ENCODE measurements at places on chromosomes 4 and X.

- DNase-seq: no peak
- no peak overlapping the region for H3K4me3 ChIP-seq
Measured at GRCh38 chr4:107619731-107620130, 100.3 kb downstream of the PAPSS1 start.

DNA sequence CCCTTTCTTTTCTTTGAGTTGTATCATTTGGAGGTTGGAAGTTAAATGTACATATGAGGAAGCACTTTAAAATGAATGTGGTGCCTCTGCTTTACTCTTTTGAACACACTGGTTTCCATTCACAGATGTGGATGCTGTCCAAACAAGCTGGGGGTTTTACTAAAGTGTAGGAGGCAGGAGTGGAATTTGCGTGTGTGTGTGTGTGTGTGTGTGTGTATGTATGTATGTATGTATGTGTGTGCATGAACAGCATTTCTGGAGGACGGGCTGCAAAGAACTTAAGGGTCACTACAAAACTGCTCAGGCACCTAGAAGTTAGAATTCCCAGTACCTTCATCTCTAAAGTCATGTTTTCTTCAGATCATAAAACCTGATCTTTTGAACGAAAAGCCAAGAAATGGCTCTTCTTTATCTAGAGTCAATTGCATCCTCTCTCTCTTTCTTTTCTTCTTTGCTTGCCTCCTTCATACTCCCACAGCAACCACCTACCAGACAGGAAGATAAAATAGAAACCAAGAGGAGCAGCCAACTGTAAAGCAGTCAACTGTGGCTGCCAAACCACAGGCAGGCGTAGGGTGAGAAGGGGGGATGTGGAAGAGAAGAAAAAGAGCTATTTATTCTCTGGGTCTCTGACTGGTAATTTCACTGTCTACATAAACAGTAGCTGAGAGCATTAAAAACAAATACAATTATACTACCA is 177.0 kb upstream of the RASGEF1B start:
- no peak overlapping the region for H3K27ac ChIP-seq
- no peak for DNase-seq
- H3K4me1 ChIP-seq: no peaks in the 10 kb centered on the region
- H3K36me3 ChIP-seq: no peaks in the 10 kb centered on the region
- H3K4me3 ChIP-seq: no peak overlapping the region

DNA sequence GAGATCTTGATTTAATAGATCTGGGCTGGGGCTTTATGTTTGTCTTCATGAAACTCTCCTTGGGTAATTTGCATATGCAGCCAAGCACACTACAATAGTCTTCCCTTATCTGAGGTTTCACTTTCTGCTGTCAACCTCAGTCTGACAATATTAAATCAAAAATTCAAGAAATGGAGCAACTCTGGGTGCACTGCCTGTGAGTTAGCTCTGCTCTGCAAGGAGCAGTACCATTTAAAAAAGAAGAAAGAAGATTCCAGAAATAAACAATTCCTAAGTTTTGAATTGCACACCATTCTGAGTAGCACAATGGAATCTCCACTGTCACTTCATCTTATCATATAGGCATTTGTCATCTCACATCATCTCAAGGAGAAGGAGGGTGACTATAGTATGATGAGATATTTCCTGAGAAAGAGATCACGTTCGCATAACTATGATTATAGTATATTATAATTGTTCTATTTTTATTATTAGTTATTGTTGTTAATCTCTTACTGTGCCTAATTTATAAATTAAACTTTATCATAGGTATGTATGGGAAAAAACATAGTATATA is 9.4 kb downstream of the FNIP2 start:
- no peaks in the 10 kb centered on the region for H3K36me3 ChIP-seq
- DNase-seq: no peak
- H3K27me3 ChIP-seq: no peaks in the 10 kb centered on the region
- H3K4me1 ChIP-seq: peaks cover 21% of the 10 kb centered on the region

- no peaks in the 10 kb centered on the region for H3K36me3 ChIP-seq
- H3K27ac ChIP-seq: no peak overlapping the region
- H3K27me3 ChIP-seq: no peaks in the 10 kb centered on the region
- DNase-seq: no peak
- no peak overlapping the region for H3K4me3 ChIP-seq
Measured at GRCh38 chrX:83593634-83594294, 85.7 kb downstream of the POU3F4 start.

DNA sequence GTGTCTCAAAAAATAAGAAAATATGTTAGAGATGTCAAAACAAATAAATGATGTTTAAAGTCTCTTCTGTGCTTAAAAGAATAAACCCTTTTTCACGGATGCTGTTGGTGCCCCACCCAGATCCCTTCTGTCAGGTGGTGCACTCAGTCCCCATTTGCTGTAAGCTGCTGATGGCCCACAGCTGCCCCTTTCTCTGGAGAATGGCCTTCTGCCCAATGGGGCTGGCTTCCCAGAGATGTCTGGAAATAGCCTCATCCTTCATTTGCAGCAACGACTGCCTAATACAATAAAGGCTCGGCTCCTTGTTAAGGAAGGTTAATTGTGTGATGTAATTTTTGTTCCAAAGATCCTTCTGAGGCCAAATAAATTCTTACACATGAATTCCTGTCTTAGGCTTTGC is 31.8 kb downstream of the ETNPPL start:
- no peaks in the 10 kb centered on the region for H3K4me1 ChIP-seq
- DNase-seq: no peak
- no peaks in the 10 kb centered on the region for H3K36me3 ChIP-seq
- H3K27me3 ChIP-seq: peaks cover 3% of the 10 kb centered on the region

GRCh38 chr4:151013944-151014343 is 1.1 kb downstream of the LRBA start:
- no peak for DNase-seq
- H3K36me3 ChIP-seq: no peaks in the 10 kb centered on the region
- peak overlapping the region; percentile 88 for H3K4me3 ChIP-seq
- no peaks in the 10 kb centered on the region for H3K27me3 ChIP-seq
- H3K27ac ChIP-seq: no peak overlapping the region

DNA sequence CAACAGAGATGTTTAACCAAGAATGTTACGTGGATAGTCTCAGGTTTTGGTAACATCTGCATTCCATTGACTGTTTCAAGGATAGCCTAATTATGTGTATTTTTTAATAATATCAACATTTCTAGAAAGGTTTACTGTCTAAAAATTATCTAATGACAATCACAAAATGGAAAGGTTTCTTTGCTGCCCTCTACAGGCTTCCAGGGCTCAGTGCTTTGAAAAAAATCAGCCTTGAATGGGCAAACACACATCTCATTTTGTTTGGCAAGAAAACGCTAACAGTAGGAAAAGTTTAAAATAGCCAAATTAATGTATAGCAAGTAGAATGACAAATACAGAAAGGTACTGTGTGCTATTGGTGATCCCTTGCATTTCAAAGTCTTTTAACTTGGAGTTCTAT is 223.4 kb upstream of the PRPS2 start:
- H3K27me3 ChIP-seq: no peaks in the 10 kb centered on the region
- peaks cover 25% of the 10 kb centered on the region for H3K4me1 ChIP-seq
- no peak overlapping the region for H3K4me3 ChIP-seq
- no peaks in the 10 kb centered on the region for H3K36me3 ChIP-seq

GRCh38 chr4:179415847-179416223 is 1973.6 kb upstream of the AGA start:
- no peaks in the 10 kb centered on the region for H3K36me3 ChIP-seq
- H3K4me3 ChIP-seq: no peak overlapping the region
- DNase-seq: peak; percentile 52
- peaks cover 5% of the 10 kb centered on the region for H3K4me1 ChIP-seq
- peak overlapping the region; percentile 53 for H3K27ac ChIP-seq

DNA sequence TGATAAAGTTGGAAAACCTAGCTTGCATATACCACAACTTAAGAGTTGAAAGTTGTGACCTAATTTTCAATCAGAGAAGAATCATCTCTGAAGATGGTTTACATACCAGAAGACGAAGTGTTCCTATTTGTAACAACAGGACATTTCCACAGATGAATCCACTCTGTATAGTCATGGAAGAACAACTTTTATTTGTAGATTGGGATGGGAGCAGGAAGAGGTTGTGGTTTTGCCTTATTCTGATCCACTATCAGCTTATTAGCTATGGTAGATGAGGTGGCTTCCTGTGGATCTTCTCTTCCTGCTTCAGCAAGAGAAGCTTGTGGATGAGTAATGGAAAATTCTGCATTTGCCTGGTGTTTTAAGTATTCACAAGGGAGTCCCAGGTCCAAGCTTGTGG is 18.6 kb upstream of the SUPT20HL1 start:
- no peaks in the 10 kb centered on the region for H3K27me3 ChIP-seq
- no peak overlapping the region for H3K4me3 ChIP-seq
- 0 out of 2 replicates have a peak, but pooled peaks cover 7% of the 10 kb centered on the region for H3K4me1 ChIP-seq
- H3K36me3 ChIP-seq: no peaks in the 10 kb centered on the region
- peak overlapping the region; percentile 26 for H3K27ac ChIP-seq
- peak; percentile 21 for DNase-seq

GRCh38 chr4:53121264-53121865 is 244.5 kb downstream of the SCFD2 start:
- H3K36me3 ChIP-seq: no peaks in the 10 kb centered on the region
- no peaks in the 10 kb centered on the region for H3K4me1 ChIP-seq
- H3K27ac ChIP-seq: no peak overlapping the region

DNA sequence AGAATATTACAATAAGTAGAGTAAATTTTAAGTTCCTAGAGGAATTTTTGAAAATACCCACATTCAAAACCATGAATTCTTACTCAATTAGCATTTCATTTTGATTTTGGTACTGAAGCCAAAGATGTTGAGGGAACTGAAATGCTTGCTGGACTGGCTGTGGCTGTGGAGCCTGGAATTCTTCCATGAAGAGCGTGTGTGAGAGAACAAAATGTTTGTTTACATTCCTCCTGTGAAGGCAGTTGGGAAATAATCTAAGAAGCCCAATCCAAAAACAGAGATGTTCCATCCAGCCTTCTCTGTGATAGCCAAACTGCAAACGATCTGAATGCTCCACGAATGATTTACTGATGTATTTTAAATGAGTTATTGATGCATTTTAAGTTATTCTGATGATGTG is 3.8 kb upstream of the ADH1B start:
- no peaks in the 10 kb centered on the region for H3K27me3 ChIP-seq
- no peak overlapping the region for H3K4me3 ChIP-seq
- no peaks in the 10 kb centered on the region for H3K36me3 ChIP-seq

DNA sequence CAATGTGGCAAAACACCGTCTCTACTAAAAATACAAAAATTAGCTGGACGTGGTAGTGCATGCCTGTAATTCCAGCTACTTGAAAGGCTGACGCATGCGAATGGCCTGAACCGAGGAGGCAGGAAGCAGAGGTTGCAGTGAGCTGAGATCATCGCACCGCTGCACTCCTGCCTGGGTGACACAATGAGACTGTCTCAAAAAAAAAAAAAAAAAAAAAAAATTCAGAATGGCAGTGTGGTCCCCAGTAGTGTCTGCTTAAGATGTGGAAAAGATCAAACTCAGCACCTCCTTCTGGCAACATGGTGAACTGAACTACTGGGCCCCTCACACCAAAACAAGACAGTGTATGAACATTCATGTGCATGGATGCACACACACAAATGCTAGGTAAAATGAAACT is 32.2 kb downstream of the SMS start:
- H3K27ac ChIP-seq: 0 out of 2 replicates have a peak overlapping the region, but pooled peaks have one; percentile 72
- peaks cover 28% of the 10 kb centered on the region for H3K36me3 ChIP-seq
- H3K4me1 ChIP-seq: peaks cover 35% of the 10 kb centered on the region
- H3K4me3 ChIP-seq: no peak overlapping the region
- DNase-seq: peak; percentile 10

GRCh38 chr4:82678051-82678450 is 116.3 kb upstream of the TMEM150C start:
- H3K36me3 ChIP-seq: no peaks in the 10 kb centered on the region
- H3K4me3 ChIP-seq: no peak overlapping the region
- DNase-seq: no peak
- no peaks in the 10 kb centered on the region for H3K27me3 ChIP-seq
- H3K4me1 ChIP-seq: peaks cover 10% of the 10 kb centered on the region

- no peak for DNase-seq
- peak overlapping the region; percentile 46 for H3K27ac ChIP-seq
- no peaks in the 10 kb centered on the region for H3K36me3 ChIP-seq
- H3K4me3 ChIP-seq: no peak overlapping the region
- H3K27me3 ChIP-seq: no peaks in the 10 kb centered on the region
Measured at GRCh38 chr4:123453061-123453680, 56.6 kb downstream of the SPRY1 start.

- no peak overlapping the region for H3K4me3 ChIP-seq
- DNase-seq: no peak
- H3K27ac ChIP-seq: no peak overlapping the region
- H3K27me3 ChIP-seq: no peaks in the 10 kb centered on the region
- no peaks in the 10 kb centered on the region for H3K36me3 ChIP-seq
- no peaks in the 10 kb centered on the region for H3K4me1 ChIP-seq
Measured at GRCh38 chr4:180695851-180696250, 1547.4 kb upstream of the TENM3 start.

DNA sequence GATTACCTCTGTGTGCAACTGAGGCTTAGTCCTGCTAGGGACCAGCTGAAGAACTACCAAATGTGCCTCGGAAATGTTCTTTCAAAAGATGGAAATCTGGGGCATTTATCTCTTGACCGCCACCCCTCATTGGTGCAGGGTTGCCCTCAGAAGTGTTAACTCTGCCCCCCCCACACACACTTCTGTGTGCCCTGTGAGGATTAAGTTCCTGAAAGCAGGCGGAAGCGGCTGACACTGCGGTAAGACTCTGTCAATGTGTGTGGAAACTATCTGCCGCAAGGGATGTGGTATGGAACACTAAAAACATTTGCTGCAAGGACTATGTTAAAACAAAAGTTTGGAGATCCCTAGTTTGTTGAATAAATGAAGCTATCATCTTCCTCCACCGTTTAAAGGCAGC is 106.9 kb upstream of the NDP start:
- H3K4me3 ChIP-seq: no peak overlapping the region
- no peaks in the 10 kb centered on the region for H3K36me3 ChIP-seq
- H3K27me3 ChIP-seq: no peaks in the 10 kb centered on the region
- DNase-seq: no peak
- no peak overlapping the region for H3K27ac ChIP-seq
- H3K4me1 ChIP-seq: peaks cover 2% of the 10 kb centered on the region

DNA sequence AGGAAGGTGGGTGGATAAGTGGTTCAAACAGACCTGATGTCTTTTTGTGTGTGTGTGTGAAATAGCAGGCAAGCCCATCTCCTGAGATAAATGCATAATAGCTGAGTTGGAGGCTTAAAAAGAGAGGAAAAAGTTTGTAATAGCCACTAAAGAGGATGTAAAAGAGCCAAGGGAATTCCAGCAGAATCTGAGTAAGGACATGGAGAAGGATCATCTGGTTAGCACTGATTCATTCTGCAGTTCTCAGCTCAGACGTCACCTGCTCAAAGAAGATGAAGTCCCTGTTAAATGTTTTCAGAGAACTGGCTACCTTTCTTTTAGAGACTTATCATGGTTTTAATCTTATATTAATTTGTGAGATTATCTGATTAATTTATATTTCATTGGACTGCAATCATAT is 21.0 kb upstream of the IL13RA2 start:
- H3K36me3 ChIP-seq: no peaks in the 10 kb centered on the region
- H3K27ac ChIP-seq: no peak overlapping the region
- H3K4me3 ChIP-seq: no peak overlapping the region
- H3K4me1 ChIP-seq: no peaks in the 10 kb centered on the region

GRCh38 chrX:123818243-123818642 is 41.6 kb upstream of the XIAP start:
- H3K27ac ChIP-seq: peak overlapping the region; percentile 79
- H3K4me3 ChIP-seq: no peak overlapping the region
- peak; percentile 89 for DNase-seq
- H3K27me3 ChIP-seq: no peaks in the 10 kb centered on the region

- no peak overlapping the region for H3K4me3 ChIP-seq
- H3K27me3 ChIP-seq: no peaks in the 10 kb centered on the region
- no peaks in the 10 kb centered on the region for H3K4me1 ChIP-seq
Measured at GRCh38 chrX:139862208-139862607, 70.6 kb downstream of the ATP11C start.

- no peak overlapping the region for H3K4me3 ChIP-seq
- H3K27ac ChIP-seq: no peak overlapping the region
- H3K4me1 ChIP-seq: no peaks in the 10 kb centered on the region
- no peaks in the 10 kb centered on the region for H3K27me3 ChIP-seq
- H3K36me3 ChIP-seq: no peaks in the 10 kb centered on the region
- no peak for DNase-seq
Measured at GRCh38 chr4:161517941-161518340, 645.9 kb downstream of the FSTL5 start.

Measured in PC-3 (cell line).